ENCODE measurements at places on chromosomes 11 and 22. TPM values are rescaled to one million over a fixed set of nuclear protein-coding genes. Genes with fewer than 3 reads are reported as not detected.

DNA sequence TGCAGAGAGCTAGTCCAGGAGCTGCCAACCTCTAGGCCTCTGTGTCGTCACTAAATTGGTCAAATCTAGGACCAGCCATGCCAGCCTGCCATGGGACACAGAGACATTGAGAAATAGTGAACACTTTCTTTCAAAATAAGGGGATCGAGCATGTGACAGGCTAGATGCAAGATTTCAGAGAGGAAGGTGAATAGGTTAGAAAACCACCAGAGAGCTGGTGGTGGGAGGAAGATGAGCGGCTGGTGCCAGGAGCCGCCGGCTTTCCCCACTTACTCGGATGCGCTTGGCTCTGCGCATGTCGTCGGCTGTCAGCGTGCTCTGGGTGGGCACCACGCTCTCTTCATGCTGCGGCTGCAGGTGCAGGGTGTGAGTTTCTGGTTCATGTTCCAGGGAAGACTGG, 35.4 kb upstream of the NFRKB start:
- H3K4me1 ChIP-seq, result no peaks in the 10 kb centered on the region
- H3K36me3 ChIP-seq, result no peaks in the 10 kb centered on the region
- H3K27me3 ChIP-seq, result no peaks in the 10 kb centered on the region
- H3K4me3 ChIP-seq, result no peak overlapping the region
- H3K27ac ChIP-seq, result no peak overlapping the region

GRCh38 chr11:34344768-34345539, 12.9 kb downstream of the ABTB2 start:
- no peaks in the 10 kb centered on the region for H3K36me3 ChIP-seq
- no peaks in the 10 kb centered on the region for H3K27me3 ChIP-seq
- H3K4me3 ChIP-seq, result no peak overlapping the region
- DNase-seq, result no peak
- H3K27ac ChIP-seq, result no peak overlapping the region
- peaks cover 33% of the 10 kb centered on the region for H3K4me1 ChIP-seq

GRCh38 chr11:36421546-36422155, 88.4 kb downstream of the TRAF6 start:
- peaks cover 63% of the 10 kb centered on the region for H3K4me1 ChIP-seq
- no peak overlapping the region for H3K4me3 ChIP-seq
- no peak for DNase-seq

DNA sequence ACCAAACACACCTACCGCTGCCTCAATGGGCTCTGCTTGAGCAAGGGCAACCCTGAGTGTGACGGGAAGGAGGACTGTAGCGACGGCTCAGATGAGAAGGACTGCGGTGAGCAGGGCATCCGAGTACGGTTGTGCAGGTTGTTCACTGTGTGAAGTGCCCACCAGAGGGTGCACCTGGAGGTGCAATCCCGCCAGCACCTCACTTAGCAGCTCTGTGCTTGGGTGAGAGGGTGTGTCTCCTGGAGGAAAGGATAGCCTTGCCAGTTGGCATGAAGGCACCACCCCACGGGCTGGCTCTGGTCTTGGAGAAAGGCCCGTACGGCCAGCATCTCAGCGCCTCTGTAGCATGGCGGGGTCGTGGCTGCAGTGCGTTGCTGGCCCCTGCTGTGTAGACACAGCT, 39.4 kb downstream of the ST14 start:
- H3K4me1 ChIP-seq, result no peaks in the 10 kb centered on the region
- no peak overlapping the region for H3K27ac ChIP-seq
- no peaks in the 10 kb centered on the region for H3K27me3 ChIP-seq
- no peak overlapping the region for H3K4me3 ChIP-seq
- no peaks in the 10 kb centered on the region for H3K36me3 ChIP-seq
- no peak for DNase-seq

GRCh38 chr11:70505331-70505731, 107.0 kb downstream of the CTTN start:
- peaks cover 5% of the 10 kb centered on the region for H3K4me1 ChIP-seq
- H3K4me3 ChIP-seq, result no peak overlapping the region
- DNase-seq, result no peak

DNA sequence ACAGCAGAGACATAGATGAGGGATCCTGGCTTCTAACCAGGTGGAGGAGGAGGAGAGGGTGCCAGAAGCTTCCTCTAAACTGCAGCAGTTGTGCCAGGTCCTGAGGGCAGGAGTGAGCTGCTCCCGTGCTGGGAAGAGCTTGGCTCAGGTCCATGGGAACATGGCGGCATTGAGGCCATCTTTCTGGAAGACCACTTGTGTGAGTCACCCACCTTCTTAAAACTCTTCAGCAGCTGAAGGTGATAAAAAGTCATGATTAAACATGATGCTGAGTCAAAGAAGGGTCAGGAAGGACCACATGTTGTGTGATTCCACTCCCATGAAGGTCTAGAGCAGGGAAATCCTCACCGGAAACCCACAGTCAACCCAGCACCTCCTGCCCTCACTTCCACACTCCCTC, 35.1 kb downstream of the LINC01488 start:
- no peak for DNase-seq
- no peaks in the 10 kb centered on the region for H3K36me3 ChIP-seq
- H3K27ac ChIP-seq, result no peak overlapping the region
- no peak overlapping the region for H3K4me3 ChIP-seq
- no peaks in the 10 kb centered on the region for H3K27me3 ChIP-seq

- peaks cover 15% of the 10 kb centered on the region for H3K4me1 ChIP-seq
- no peaks in the 10 kb centered on the region for H3K36me3 ChIP-seq
- no peak for DNase-seq
- H3K27me3 ChIP-seq, result no peaks in the 10 kb centered on the region
Observed at GRCh38 chr11:120709808-120710207, 198.3 kb downstream of the GRIK4 start.

- no peaks in the 10 kb centered on the region for H3K27me3 ChIP-seq
- no peak overlapping the region for H3K27ac ChIP-seq
- H3K4me3 ChIP-seq, result no peak overlapping the region
- no peaks in the 10 kb centered on the region for H3K36me3 ChIP-seq
- no peak for DNase-seq
- H3K4me1 ChIP-seq, result no peaks in the 10 kb centered on the region
Observed at GRCh38 chr11:95536047-95536690, 253.4 kb downstream of the FAM76B start.

- H3K27me3 ChIP-seq, result no peaks in the 10 kb centered on the region
- H3K4me3 ChIP-seq, result no peak overlapping the region
- DNase-seq, result no peak
- H3K27ac ChIP-seq, result no peak overlapping the region
- H3K4me1 ChIP-seq, result no peaks in the 10 kb centered on the region
Observed at GRCh38 chr11:1519028-1520010, 32.7 kb upstream of the MOB2 start.

- H3K36me3 ChIP-seq, result peaks cover 78% of the 10 kb centered on the region
- no peak overlapping the region for H3K4me3 ChIP-seq
- no peaks in the 10 kb centered on the region for H3K27me3 ChIP-seq
- H3K4me1 ChIP-seq, result no peaks in the 10 kb centered on the region
Observed at GRCh38 chr22:46688949-46689348, 49.1 kb downstream of the CERK start.

DNA sequence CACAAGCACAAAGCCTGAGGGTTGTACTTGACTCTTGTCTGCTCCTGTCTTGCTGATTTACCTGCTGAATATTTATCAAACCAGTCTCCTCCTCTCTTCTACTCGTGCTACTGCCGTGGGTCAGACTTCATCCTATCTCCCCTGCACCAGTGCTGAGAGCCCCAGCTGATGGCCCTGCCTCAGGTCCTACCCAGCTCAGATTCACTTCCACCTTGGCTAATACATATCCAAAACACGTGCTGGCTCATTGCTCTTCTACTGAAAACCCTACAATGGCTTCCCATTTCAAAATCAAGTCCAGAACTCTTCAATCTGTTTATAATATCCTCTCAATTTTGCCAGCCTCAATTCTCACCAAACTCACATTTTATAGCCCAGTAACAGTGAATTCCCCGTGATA, 48.3 kb downstream of the RAB30 start:
- H3K27me3 ChIP-seq, result no peaks in the 10 kb centered on the region
- H3K4me1 ChIP-seq, result no peaks in the 10 kb centered on the region
- H3K27ac ChIP-seq, result no peak overlapping the region
- H3K36me3 ChIP-seq, result no peaks in the 10 kb centered on the region

DNA sequence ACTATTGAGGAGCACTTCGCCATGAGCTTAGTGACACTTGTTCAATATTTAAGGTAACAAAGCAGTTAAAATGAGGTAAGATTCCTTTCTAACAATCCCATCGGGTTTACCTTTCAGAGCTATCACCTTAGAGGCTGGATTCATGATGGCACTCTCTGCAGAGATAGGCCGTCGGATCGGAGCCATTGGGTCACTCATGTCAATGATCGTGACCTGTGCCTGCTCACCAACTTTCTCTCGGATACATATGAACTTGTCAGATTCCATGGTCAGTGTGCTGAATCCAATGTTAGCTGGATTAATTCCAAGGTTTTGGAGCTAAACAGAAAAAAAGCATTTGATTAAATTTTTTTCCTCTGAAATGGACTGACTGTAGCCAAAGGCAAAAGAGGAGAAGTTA, 16.0 kb downstream of the CLTCL1 start:
- peaks cover 21% of the 10 kb centered on the region for H3K36me3 ChIP-seq
- no peak overlapping the region for H3K4me3 ChIP-seq
- no peaks in the 10 kb centered on the region for H3K27me3 ChIP-seq
- DNase-seq, result no peak

DNA sequence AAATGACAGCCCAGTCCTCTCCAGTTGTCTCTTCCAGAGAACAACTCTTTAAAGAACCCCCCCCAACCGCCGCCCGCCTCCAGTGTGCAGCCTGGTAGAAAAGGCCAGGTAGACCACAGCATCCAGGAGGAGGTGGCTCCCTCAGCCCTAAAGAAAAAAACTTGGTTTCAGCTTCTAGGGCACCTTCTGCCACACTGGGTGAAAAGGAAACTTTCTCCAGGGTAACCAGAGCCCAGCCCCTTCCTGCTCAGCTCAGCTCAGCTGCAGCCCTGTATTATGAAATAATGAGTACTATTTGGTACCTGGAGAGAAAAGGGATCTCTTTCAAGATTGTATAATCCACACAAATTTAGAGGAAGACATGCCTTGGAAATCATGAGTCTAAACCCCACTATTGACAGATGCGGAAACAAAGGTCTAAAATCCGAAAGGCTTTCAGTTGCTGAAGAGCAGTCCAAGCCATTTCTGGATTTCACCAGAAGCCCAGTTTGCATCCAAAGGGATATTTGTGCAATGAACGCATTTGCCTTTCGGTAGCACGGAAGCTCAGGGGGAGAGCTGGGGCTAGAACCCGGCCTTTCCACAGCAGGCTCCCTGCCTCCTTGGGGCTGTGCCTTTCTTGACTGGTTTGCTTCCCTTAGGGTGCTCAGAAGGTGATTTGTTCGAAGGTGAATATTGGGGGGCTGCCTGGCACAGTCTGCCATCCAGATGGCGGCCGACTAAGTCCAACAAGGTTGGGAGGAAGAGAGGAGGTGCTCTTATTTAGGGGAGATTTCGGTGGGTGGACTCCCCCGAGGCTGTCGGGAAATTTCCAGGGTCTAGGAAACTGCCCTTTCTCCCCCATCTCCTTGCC, 3.3 kb downstream of the FXYD6 start:
- no peak overlapping the region for H3K4me3 ChIP-seq
- no peaks in the 10 kb centered on the region for H3K36me3 ChIP-seq
- H3K27ac ChIP-seq, result no peak overlapping the region
- H3K4me1 ChIP-seq, result no peaks in the 10 kb centered on the region

DNA sequence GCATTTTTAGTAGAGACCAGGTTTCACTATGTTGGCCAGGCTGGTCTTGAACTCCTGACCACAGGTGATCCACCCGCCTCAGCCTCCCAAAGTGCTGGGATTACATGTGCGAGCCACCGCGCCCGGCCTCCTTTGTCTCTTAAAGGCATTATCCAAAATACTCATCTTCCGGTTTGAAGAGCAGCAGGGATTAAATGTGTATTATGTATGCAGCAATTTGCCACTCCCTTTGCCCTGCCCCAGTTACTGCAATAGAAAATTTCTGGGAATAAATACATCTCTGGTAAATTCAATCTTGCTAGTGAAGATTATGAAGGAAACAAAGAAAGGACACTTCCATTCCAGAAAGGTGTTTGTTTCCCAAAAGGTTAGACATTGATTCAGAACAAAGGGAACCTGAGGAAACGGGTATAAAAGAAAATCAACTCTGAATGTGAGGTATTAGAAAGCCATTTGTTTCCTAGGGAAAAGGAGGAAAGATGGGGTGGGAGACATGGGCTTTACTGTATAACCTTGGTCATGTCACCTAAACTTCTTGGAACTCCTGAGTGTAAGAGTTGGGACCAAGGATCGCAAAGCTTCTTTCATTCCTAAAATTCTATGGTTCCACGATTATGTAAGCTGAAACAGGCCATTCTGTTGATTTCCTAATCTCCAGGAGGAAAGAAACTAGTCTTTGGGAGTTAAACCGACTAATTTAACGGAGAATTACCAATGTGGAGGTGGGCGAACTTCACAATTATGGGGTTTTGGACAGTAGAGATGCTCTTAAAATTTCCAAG, 959 bp upstream of the HIPK3 start:
- H3K4me3 ChIP-seq, result peak overlapping the region; percentile 91
- DNase-seq, result no peak
- H3K4me1 ChIP-seq, result peaks cover 25% of the 10 kb centered on the region
- no peaks in the 10 kb centered on the region for H3K27me3 ChIP-seq

DNA sequence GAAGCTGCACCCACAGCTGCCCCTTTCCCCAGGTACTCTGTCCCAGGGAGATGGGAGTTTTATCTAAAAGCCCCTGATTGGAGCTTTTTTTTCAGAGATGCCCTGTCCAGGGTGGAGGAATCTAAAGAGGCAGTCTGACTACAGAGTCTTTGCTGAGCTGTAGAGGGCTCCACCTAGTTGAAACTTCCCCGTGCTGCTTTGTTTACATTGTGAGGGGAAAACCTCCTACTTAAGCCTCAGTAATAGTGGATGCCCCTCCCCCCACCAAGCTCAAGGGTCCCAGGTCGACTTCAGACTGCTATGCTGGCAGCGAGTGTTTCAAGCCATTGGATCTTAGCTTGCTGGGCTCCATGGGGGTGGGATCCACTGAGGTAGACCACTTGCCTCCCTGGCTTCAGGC, 470.1 kb upstream of the LARGE1 start:
- no peak for DNase-seq
- H3K27ac ChIP-seq, result no peak overlapping the region
- H3K4me3 ChIP-seq, result no peak overlapping the region
- no peaks in the 10 kb centered on the region for H3K27me3 ChIP-seq

DNA sequence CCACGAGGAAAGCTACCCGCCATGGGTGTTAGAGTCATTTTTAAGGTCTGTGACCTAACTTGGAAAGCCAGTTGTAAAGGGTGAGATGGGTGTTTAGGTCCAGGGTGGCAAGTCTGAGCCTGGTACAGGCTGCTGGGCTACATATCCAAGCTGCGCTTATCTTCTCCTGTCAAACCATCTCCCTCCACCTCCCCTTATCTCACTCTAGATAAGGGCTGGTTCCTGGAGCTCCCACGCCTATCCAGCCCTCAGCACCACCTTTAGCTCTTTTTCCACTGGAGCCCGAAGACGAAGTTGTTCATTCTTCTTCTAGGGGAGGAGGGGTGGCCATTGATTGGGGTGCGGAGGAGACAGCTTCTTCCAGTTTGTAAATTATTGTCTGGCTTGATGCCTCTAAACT, 48.5 kb downstream of the MICAL2 start:
- no peaks in the 10 kb centered on the region for H3K27me3 ChIP-seq
- DNase-seq, result no peak
- H3K4me1 ChIP-seq, result peaks cover 75% of the 10 kb centered on the region
- H3K27ac ChIP-seq, result peak overlapping the region; percentile 90
- H3K36me3 ChIP-seq, result peaks cover 25% of the 10 kb centered on the region
- H3K4me3 ChIP-seq, result no peak overlapping the region

ASPHD2 gene
- total RNA-seq, result 0.87 TPM

OR10G6 gene
- total RNA-seq, result not detected

CALCB gene
- not detected for total RNA-seq

KRTAP5-9 gene
- total RNA-seq, result not detected

TENM4 gene
- not detected for total RNA-seq

SPON1 gene
- 24.6 TPM for total RNA-seq
